ENCODE measurements at places on chromosomes 16 and 17.

DNA sequence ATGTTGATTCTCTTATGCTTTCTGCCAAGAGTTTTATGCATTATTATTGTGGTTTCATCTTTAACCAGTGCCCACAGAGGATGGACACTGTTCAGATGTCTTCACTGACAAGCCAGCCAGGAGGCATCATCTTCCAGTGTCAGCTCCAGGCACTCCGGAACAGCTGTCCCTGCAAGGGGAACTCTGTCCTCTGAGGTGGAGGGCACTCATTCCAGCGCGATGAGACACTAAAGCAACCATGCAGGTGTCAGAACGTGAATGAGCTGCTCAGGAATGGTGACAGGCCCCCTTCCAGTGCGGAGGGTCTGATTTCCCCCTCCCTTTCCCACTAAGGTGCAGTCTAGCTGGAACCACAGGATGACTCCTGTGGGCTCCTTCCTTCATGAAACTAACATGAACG, 117.5 kb downstream of the NOG start:
- DNase-seq = no peak

GRCh38 chr17:68319410-68320162, 28.3 kb downstream of the ARSG start:
- no peak for DNase-seq

- no peak for DNase-seq
These were observed 51.3 kb downstream of the AKAP1 start for GRCh38 chr17:57136355-57136754.

DNA sequence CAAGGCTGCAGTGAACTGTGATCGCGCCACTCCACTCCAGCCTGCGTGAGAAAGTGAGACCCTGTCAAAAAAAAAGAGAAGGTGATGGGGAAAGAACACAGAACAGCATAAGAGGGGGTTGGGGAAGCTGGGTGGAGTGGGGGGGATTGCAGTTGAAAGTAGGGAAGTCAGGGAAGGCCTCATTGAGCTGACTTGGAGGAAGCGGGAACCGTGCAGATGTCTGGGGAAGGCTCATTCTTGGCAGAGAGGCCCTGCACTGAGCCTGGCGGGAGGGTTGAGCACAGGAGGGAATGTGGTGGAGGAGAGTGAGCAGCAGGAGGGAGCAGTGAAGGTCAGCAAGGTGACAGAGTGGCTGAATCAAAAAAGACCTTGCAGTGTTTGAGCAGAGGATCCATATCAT, 26.9 kb downstream of the IL4R start:
- no peak for DNase-seq

- DNase-seq = no peak
These were observed 111.7 kb downstream of the MAP2K6 start for GRCh38 chr17:69525920-69526841.

GRCh38 chr17:37671824-37672547, 28.7 kb upstream of the DDX52 start:
- DNase-seq = no peak

- no peak for DNase-seq
These were observed 28.5 kb downstream of the TNS4 start for GRCh38 chr17:40472733-40473452.

GRCh38 chr17:72402727-72403210, 281.9 kb downstream of the SOX9 start:
- no peak for DNase-seq

GRCh38 chr17:17411692-17412091, 65.1 kb upstream of the MED9 start:
- no peak for DNase-seq

- no peak for DNase-seq
These were observed 1.6 kb downstream of the TPPP3 start for GRCh38 chr16:67391424-67392300.

DNA sequence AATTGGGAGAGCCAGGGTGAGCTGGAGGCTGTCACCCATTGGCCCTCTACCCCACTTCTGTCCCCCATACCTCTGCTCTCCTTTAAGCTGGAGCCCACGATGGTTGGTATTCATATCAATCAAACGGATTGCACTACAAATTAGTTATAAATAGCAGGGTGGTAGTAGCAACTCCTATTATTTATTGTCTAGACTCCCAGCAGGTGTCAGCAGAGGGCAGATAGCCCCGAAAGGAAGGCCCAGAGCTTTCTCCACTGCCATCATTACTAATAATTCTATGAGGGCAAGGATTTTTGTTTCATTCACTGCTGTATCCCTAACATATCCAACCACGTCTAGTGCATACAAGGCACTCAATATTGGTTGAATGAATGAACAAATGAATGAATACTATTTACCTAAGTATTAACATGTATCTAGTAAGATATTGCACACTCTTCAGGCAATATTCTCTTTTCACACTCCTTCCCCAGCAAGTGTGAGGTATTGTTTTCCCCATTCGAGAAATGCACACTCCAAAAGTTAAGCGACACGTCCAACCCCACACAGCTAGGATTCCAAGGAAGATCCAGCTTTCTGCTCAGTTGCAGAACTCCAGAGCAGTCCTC, 6.3 kb downstream of the C17orf50 start:
- no peak for DNase-seq

- DNase-seq = no peak
These were observed 36.2 kb downstream of the KSR1 start for GRCh38 chr17:27492470-27492869.

DNA sequence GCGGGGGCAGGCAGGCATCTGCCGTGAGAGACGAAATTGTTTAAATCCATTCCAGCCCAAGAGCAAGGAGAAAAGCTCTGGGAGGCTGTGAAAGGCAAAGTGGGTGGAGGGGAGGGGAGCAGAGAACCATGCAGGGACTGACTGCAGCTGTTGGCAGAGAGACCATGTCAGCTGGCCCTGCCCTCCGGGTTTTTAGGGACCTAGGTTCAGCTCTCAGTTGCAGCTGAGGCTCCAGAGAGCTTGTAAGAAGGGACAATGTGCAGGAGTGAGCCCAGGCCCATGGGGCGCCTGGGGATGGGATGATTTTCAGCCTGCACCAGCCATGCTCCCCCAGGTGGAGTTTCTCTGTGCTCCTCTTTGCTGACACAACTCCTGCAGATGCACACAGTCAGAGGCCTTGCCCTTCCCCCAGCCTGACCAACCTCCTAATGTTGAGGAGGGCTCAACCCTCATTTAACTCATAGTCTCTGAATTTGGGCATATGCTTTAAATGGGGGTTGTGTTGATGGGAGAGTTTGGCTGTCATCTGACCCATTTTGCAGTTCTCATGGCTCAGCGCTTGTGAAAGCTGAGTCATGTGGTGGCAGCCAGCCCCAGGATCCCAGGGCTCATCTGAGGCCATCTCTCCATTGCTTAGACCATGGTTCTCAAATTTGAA, 70.9 kb downstream of the PLXDC1 start:
- no peak for DNase-seq

GRCh38 chr16:85798901-85799496, 345 bp downstream of the EMC8 start:
- no peak for DNase-seq

- no peak for DNase-seq
These were observed 112.8 kb downstream of the ZNF778 start for GRCh38 chr16:89330177-89330856.

DNA sequence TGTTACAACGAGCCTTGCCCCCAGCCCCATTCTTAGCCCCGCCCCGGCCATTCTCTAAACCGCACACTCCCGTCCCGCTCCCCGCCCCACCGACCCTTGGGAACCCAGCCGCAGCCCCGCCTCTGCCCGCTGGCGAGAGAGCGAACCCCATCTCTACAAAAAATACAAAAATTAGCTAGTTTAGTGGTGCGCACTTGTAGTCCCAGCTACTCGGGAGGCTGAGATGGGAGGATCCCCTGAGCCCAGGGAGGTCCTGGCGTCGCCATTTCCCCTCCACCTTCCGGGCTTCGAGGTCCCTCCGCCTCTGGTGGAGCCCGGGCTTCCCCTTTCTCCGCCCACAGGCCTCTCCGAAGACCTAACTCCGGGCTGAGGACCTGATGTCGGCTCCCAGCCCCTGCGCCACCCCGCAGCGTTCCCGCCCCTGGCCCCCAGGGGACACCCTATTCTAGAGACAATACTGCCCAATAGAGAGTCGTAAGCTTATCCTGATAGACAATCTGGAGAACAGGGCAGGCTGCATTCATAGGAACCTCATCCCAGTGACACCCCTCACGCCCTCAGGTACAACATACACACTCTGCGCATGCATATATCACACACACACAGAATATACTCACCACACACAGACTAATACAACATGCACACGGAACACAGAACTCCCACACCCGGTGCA, 480 bp upstream of the PROCA1 start:
- DNase-seq = no peak

GRCh38 chr17:49742166-49742638, 21.7 kb downstream of the FAM117A start:
- DNase-seq = no peak

DNA sequence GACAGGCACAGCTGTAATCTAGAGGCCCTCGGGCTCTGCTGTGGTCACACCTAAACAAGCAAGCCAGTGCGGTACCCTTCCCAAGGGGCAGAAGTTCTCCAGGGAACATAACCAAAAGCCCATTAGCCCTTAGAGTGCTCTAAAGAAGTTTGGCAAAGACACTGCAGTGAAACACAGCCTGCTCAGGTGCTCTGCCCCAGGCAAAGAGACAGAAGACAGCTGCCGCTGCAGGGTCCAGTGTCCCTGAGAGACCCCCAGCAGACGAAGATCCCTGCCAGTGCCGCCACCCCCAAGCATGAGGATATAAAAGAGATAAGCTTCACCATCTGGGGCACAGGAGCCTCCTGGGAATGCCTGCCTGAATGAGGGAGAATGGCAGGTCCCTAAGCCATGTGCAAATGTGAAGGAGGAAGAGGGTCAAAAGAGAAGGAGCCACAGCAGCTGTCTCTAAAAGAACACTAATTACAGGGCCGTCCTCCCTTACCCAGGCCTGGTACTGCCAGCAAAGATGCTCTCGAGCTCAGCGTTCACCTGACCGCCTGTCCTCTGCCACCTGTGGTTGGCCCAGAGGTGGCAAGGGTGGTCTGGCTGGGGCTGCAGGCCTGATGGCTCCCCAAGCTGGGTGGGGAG, 29.7 kb downstream of the CUEDC1 start:
- no peak for DNase-seq

- DNase-seq = no peak
These were observed 86.1 kb downstream of the ZNF778 start for GRCh38 chr16:89303617-89304016.

DNA sequence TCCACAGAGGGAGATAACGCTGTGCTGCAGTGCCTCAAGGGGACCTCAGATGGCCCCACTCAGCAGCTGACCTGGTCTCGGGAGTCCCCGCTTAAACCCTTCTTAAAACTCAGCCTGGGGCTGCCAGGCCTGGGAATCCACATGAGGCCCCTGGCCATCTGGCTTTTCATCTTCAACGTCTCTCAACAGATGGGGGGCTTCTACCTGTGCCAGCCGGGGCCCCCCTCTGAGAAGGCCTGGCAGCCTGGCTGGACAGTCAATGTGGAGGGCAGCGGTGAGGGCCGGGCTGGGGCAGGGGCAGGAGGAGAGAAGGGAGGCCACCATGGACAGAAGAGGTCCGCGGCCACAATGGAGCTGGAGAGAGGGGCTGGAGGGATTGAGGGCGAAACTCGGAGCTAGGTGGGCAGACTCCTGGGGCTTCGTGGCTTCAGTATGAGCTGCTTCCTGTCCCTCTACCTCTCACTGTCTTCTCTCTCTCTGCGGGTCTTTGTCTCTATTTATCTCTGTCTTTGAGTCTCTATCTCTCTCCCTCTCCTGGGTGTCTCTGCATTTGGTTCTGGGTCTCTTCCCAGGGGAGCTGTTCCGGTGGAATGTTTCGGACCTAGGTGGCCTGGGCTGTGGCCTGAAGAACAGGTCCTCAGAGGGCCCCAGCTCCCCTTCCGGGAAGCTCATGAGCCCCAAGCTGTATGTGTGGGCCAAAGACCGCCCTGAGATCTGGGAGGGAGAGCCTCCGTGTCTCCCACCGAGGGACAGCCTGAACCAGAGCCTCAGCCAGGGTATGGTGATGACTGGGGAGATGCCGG, 769 bp downstream of the CD19 start:
- no peak for DNase-seq

- no peak for DNase-seq
These were observed 45.2 kb upstream of the DHX40 start for GRCh38 chr17:59520251-59520650.

DNA sequence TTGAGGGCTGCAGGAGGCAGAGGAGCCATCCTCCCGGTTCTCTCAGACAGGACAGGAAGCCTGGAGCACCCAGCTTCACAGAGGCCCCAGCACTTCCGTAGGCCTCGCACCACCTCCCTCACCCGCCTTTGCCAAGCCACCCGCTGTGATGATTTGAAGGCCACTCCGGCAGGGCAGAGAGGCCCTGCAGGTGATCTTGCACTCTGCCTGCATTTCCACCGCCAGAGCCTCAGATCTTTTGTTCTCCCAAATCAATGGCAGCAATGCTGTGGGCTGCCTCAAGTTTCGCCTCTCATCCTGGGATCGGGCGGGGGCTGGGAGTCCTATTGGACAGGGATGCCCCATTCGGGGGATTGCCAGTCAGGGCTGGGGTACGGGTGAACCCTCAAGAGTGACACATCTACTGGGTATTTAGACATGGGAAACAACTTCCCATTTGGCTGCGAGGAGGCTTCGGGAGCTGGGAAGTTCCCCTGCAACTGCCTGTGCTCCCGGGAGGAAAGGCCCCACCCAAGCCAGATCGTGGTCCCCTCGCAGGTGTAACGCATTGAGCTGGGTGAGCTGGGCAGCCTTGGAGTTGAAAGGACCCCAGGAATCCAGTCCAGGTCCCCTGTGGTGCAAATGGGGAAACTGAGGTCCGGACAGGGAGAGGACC, 34.8 kb upstream of the PEMT start:
- DNase-seq = no peak

GRCh38 chr16:56421976-56422669, 3.2 kb downstream of the AMFR start:
- no peak for DNase-seq

- no peak for DNase-seq
These were observed 12.7 kb upstream of the SPNS2 start for GRCh38 chr17:4485676-4486646.

- DNase-seq = no peak
These were observed 24.0 kb downstream of the PRKCB start for GRCh38 chr16:23859713-23860269.

DNA sequence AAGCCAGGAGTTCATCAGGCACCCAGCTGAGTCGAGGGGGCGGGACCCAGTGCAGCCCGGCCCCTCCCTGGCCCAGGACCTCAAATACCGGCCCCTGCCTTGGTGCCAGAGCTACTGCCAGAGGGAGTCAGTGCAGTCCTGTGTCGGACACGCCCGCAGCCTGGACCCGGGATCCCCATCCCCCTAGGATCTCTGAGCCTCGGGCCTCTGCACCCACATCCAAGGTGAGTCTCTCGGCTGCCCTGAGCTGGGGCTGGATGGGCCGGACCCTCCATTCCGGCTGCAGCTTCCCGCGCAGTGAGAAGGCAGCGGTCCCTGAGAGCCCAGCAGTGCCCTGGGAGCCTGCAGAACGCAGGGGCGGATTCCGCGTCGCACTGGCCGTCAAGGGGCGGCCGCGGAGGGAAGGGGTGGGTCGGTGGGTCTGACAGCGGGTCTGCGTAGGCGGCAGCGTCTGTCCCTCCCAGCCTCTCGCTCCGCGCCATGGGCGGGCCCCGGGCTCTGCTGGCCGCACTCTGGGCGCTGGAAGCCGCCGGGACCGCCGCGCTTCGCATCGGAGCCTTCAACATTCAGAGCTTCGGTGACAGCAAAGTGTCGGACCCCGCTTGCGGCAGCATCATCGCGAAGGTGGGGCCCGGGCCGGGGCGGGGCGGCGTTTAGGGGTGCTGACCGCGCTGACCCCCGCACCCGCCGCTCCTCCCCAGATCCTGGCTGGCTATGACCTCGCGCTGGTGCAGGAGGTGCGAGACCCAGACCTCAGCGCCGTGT, at the start of gene DNASE1L2:
Gene DNASE1L2, plus strand, starts transcription at position 108 of the 765 bp plus-strand sequence. Its CDS starts 373 bp downstream, at position 481.
- no peak for DNase-seq
